ENCODE measurements at places on chromosomes 16 and 17.

- no peak for DNase-seq
These were observed 897 bp upstream of the CYGB start for GRCh38 chr17:76538281-76538931.

DNA sequence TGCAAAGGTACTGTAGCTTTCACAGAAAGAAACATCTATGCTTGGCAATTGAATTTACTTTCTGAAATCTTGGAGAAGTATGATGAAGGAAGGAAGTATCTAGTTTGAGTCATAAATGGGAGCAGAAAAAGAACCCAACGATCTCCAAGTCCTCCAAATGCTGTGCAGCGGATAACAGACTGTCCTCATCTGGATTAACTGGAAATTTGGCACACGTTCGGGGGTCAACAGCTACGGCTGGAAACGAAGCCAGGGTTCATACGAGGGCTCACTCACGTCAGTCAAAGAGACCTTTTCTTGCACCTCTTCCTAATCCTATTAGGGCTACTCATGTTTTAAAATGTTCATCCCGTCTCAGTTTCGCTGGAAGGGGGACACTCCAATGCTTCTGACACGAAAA lies 152.0 kb downstream of the ZFHX3 start:
- no peak for DNase-seq

GRCh38 chr16:79542237-79542774 lies 58.2 kb downstream of the MAF start:
- DNase-seq: no peak

DNA sequence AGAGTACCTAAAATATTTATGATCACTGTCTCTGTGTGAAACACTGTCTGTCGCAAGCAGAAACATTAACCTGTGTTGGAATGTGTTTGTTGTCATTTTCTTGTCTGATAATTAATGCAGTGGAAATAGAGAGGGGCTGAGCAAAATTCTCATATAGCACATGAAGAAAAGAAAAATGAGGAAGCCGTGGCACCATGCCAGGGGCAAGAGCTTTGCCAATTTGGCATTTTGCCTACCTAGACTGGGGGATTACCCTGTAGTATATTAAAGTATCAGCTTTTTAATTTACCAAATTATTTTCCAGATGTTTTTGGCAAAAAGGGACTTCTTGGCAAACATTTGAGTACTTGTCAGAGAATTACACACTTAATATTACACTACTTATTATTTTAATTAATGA lies 1326.6 kb upstream of the GOT2 start:
- no peak for DNase-seq

DNA sequence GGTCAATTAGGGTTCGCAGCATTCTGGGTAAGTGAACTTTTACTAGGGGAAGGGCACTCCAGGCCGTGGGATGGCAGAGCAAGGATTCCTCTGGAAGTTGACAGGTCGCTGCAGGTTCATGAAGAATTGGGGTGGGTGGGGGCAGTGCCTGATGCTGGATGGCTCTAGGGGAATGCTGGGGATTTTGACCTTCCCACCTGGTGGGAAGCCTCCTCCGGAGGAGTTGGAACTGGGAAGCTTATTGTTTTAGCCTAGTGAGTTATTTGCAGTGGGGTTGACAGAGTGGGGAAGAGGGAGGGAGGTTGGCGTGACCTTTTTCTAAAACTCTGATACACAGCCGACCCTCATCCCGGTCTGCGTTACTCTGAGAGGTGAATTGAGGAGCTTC lies 606 bp upstream of the C17orf113 start:
- no peak for DNase-seq

DNA sequence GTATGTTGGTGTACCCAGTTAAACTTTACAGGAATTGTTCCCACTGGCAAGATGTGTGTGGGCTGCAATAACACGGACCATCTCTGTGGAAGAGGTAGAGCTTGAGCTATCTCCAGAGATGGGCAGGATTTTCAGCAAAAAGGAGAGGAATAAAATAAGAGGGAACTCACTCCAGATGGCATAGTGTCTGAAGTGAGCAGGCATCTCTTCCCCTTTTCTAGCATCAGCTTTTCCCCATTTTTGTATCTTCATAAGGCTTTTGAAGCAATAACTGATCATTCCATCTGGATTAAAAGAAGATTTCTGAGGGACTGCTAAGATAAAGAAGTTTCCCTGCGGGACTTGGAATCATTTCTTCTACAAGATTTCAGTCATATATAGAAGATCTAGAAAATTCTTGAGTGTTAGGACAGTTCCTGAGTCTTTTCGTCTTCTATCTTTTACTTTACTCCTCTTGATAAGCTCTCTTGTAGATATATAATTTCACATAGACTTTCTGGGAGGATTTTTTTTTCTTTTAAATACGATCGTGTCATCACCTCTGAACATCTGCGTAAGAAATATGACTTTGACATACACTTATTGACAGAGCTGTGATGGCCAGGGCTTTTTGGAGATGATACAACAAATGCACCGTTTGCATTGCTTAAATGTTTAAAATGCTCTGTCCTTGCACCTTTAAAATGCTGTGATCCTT lies 2.1 kb downstream of the CPD start:
- DNase-seq: no peak

DNA sequence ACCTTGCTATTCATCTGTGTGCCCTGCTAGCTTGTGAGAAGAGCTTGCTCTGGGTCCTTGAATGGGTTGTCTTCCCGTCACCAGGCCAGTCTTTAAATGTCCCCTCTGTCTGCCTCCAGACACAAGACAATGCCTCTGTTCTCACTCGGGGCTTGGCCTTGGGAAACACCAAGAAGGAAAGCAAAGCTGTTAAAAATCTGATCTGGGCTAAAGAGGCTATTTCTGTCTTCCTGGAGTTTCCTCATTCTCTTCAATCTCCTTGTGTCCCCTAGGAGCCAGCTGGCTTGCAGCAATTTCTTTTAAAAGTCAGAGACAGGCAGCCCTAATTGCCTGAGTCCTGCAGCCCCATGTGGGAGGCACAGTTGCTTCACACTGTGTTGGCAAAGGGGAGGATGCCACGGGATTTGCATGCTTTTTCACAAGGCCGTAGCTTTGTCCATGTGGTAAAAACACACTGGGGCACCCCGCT lies 2.5 kb downstream of the DNAI2 start:
- DNase-seq: no peak

DNA sequence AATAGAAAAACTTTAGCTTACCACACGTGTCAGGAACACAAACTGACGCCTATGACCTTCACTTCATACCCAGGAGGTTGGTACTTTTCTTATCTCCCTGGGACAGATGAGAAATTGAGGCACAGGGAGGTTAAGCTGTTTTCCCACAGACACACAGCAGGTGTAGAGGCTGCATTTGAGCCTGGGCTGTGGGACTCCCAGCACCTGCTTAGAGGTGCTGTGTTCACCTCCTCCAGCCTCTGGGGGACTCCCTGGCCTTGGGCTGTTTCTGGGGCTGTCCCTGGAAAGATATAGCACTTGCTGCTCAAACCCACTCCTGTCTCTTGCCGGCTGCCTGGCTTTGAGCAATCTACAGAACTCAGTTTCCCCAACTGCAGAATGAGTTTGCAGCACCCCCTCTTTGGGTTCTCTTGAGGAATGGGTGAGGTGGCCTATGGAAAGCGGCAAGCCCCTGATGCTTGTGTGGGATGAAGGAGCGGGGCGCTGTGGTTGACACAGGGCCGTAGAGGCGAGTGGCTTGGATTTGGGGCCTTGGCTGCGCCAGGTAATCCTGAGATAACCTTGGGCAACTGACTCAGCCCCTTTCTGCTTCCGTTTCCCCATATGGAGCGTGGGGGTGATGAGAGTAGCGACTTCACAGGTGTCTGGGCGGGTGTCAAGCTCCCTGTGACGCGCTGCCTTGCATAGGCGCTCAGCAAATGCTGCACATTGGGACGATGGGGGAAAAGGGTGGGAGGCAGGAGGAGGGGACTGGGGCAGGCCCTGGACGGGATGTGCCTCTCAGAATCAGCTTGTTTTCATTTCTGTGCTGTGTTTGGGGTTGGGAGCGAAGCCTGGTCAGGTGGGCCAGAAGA lies 104.5 kb upstream of the CIBAR2 start:
- DNase-seq: no peak

- no peak for DNase-seq
These were observed 276.2 kb upstream of the CCL2 start for GRCh38 chr17:33978889-33979288.

GRCh38 chr16:83328936-83329335 lies 478.8 kb upstream of the HSBP1 start:
- DNase-seq: peak; percentile 72

DNA sequence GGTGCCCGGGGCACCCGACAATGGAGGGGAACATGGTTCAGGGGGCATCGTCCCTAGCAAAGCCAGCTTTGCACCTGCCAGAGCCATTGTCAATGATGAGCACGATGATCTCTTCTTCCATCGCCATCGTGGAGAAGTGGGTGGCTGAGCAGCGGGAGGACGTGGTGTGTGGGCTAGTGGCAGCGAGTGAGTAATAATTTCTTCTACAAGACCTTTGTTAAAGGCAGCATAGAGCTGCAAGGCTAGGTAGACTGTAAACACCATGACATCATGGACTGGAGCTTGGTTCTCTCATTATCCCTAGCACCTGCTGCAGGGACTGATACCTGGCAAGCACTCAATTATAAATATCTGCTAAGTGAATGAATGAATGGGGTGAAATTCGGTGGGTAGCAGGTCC lies 6.7 kb upstream of the HEATR3 start:
- DNase-seq: no peak

- peak; percentile 45 for DNase-seq
These were observed 80.8 kb upstream of the NOL11 start for GRCh38 chr17:67636834-67637520.

GRCh38 chr17:17538417-17539391 lies 42.5 kb upstream of the RASD1 start:
- DNase-seq: no peak

DNA sequence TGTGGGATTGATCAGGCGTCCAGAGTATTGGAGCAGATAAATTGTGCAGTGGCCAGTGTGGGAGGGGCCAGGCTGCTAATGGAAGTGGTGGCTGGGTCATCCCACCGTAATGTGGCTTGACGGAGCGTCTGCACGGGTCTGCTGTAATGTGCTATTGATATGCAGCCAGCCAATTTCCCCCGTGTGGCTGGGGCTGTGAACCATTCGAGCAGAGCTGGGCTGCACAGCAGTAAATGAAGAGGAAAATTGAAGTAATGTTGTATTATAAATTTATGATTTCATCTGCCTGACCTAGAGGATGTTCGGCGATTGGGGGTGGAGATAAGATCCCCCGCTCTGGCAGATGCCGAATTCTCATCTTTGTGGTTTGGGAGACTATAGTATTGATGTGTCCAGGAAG lies 121.5 kb downstream of the CCDC182 start:
- DNase-seq: no peak

DNA sequence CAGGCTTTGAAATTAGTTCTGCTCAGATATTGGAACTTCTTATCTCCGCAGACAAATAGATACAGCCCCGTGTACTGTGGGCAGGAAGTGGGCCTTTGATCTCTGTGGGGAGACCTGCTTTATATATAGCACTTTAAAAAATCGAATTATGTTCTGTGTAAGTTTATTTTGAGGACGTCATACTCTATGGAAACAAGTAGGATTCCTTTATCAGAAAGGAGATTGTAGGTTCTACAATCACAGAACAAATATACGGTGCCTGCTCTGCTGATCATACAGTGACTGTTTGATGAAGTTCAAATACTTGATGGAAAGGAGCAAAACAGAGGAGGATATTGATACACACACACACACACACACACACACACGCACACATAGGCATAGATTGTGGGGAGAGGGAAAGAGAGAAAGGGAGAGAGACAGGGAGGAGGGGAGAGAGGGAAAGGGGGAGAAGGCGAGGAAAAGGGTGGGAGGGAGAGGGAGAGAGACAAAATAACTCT lies 14.7 kb upstream of the TMEM220 start:
- no peak for DNase-seq

DNA sequence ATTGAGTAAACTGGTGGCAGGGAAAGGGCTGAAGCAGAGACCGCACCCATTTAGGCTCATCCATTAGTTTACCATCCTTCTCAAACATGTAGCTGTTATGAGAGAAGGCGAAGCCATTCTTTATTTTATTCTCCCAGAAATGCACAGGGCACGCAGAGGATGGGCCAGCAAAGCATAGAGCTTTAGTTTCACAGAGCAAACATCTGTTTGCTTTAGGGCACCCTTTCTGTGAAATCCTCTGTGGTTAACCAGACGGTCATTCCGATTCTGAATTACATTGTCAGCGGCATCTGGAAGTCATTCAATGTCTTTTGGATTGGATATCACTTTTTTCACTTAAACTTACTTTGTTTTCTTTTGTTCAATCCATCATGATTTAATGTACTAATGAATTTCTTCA lies 96.0 kb downstream of the TOX3 start:
- DNase-seq: no peak

DNA sequence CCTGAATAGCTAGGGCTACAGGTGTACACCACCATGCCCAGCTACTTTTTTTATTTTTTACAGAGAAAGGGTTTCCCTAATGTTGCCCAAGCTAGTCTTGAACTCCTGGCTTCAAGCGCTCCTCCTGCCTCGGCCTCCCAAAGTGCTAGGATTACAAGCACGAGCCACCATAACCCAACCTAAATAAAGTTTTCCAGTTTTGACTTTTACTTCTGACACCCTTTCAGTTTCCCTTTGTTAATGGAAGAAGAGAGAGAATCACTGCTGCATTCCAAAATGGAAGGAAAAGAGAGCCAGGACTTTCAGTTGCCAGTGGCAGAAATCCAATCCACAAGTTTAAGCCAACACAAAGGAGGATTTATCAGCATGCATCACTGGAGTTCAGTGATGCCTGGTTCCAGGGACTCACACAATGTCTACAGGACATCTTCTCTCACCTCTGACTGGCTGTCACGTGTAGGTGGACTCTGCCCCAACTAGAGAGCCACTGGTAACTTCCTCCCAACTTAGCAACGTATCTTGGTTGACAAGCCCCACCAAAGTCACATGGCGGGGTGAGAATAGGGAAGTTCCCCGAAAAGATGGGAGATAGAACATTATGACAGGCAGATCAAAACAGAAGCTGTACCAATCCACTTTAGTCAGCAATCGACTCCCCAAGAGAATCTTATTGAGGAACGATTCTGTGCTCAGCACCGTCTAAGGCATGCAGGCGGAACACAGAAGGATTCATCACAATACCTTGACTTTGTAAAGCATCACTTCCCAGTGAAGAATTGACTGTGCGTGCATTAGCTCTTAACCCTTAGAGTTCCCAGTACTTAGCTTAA lies 46.5 kb downstream of the GAS7 start:
- no peak for DNase-seq

DNA sequence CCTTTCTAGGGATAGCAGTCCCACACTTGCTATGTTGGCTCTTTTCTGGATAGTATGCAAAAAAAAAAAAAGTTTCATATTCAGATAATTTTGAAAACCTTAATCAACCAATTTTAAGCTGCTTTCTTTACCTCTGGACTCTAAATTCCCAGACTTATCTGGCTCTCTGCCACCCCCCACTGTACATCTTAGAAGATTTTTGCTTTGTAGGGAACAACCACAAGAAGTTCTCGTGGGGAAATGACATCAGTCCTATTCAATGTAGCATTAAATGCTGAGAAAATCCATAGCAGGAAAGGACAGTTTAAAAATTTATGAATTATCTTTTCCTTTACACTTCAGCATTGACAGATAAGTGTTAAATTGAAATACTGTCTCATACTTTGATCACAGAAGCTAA lies 562.7 kb upstream of the HSBP1 start:
- DNase-seq: peak; percentile 70

Measured in iris pigment epithelial cell (primary cell).